Non-pigmented ciliary epithelial cell (primary cell): ENCODE measurements at places on chromosomes 3 and 15.

DNA sequence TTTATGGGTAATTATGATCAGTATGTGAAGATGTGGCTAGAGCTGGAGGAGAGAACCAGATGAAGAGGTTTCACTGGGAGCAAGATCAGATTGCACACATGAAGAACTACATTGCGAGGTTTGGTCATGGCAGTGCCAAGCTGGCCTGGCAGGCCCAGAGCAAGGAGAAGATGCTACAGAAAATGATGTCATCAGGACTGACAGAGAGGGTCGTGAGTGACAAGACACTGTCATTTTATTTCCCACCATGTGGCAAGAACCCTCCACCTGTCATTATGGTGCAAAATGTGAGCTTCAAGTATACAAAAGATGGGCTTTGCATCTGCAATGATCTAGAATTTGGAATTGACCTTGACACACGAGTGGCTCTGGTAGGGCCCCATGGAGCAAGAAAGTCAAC, 168.3 kb downstream of the C3orf38 start:
- DNase-seq: no peak

GRCh38 chr15:39788108-39788507, 5.5 kb upstream of the FSIP1 start:
- no peak for DNase-seq

- DNase-seq: no peak
Measured at GRCh38 chr15:43095708-43096347, 10.0 kb downstream of the UBR1 start.

GRCh38 chr15:39462691-39463090, 118.2 kb upstream of the THBS1 start:
- no peak for DNase-seq

DNA sequence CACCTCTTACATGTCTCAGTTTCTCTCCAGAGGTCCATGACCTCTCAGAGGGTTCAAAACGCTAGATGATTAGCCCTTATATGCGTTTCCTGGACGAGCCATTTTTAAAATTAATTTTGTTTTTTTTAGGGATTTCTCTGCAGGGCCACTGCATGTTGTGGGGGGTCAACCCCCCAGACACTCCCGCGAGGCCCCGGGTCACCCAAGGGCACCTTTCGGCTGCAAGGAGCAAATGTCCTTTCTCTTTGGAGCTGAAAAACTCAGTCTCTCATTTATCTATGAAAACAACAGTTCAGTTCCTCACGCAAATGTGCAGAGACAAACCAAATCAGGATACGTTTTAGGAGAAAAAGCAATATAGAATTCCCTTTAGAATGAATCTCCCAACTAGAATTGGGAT, 944.3 kb upstream of the SEMA6D start:
- no peak for DNase-seq

DNA sequence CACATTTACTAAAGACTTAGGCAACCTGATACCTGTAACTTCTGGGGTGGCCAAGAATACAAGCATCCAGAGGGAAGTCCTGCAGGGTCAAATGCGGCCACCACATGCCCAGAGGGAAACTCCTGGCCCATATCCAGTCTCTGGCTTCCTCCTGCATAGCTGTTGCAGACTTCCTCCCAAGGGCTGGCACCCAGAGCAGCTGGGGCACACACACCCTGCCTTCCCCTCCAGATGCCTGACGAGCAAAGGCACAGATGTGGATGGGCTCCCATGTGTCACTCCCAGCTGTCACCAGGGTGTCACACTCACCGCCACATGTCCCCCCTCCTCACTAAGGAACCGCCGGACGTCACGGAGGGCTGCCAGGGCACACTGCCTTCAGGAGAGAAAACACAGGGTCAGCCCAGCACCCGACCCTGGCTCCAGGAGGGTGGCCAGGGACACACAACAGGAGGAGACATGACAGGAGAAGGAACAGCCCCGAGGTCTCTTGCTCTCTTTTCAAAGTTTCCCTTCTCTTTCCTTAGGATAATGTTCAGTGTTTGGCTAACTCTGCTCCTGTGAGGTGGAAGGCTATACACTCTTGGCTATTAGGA, 13.2 kb downstream of the PFKFB4 start:
- no peak for DNase-seq

- DNase-seq: no peak
Measured at GRCh38 chr3:156158656-156159295, 38.4 kb downstream of the KCNAB1 start.

DNA sequence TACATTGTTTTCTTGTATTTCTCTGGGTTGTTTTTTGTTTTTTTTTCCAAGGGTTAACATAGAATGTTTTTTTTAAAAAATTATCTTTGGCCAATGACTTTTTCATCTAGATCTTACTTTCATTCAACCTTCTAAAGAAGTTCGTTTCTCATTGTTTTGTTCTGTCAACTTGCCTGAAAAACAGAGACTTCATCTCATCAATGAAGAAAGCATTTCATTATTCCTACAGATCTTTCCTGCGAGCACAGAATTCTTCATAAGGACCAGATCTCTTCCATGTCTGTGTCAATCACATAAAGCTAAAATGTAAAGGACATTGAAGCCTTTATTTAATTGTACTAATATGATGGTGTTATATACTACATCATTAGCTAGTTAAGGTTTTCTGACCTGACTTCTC, 9.7 kb upstream of the EIF3J start:
- no peak for DNase-seq

- DNase-seq: no peak
Measured at GRCh38 chr3:150255413-150255812, 152.7 kb upstream of the TSC22D2 start.

DNA sequence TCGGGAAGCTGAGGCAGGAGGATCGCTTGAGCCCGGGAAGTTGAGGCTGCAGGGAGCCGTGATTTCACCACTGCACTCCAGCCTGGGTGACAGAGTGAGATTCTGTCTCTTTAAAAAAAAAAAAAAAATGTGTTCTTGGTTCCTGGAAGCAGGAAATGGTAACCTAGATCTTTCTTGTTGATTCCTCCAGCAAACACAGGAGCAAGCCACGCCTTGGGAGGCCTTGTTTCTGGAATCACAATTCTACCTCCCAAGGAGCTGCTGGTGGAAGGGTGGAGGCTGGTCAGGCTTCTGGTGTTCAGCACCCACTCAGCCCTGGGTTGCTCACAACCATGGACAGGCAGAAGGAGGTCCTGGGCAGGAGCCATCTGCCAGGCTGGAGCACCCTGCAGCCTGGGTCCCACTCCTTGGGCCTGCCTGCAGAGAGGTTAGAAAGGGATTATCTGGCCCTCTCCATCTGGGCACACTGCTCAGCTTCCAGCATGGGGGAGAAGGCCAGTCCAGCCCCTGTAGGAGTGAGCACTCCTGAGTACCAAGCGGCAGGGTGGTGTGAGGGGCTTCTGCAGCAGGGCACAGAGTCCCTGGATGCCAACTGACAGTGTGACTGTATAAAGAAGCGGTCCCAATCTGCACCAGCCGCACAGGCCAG, 65.6 kb downstream of the ABTB1 start:
- no peak for DNase-seq

DNA sequence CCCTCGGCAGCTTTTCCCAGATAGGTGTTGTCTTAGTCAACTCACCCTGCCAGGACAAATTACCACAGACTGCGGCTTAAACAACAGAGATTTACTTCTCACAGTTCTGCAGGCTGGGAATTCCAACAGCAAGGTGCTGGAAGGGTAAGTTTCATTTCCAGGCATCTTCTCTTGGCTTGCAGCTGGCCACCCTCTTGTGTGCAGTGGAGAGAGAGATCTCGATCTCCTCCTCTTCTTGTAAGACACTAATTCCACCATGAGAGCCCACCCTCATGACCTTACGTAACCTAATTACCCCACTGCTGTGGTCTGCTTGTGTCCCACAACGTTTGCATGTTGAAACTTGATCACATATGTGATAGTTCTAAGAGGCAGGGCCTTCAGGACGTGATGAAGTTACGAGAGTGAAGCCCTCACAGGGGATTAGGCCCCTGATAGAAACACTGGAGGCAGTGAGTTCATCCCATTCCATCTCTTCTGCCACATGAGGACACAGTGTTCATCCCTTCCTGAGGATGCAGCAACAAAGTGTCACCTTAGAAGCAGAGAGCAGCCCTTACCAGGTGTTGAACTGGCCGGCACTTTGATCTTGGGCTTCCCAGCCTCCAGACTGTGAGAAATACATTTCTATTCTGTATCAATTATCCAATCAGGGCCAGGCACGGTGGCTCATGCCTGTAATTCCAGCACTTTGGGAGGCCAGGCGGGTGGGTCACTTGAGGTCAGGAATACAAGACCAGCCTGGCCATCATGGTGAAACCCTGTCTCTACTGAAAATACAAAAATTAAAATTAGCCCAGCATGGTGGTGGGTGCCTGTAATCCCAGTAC, 247.7 kb downstream of the PLCL2 start:
- no peak for DNase-seq

GRCh38 chr3:53554559-53555067, 60.2 kb downstream of the CACNA1D start:
- no peak for DNase-seq

GRCh38 chr15:29747837-29748417, 74.3 kb downstream of the TJP1 start:
- no peak for DNase-seq

GRCh38 chr3:175179055-175179454, 319.9 kb downstream of the NAALADL2 start:
- DNase-seq: no peak

- DNase-seq: no peak
Measured at GRCh38 chr15:101541501-101542292, 52.2 kb upstream of the PCSK6 start.

DNA sequence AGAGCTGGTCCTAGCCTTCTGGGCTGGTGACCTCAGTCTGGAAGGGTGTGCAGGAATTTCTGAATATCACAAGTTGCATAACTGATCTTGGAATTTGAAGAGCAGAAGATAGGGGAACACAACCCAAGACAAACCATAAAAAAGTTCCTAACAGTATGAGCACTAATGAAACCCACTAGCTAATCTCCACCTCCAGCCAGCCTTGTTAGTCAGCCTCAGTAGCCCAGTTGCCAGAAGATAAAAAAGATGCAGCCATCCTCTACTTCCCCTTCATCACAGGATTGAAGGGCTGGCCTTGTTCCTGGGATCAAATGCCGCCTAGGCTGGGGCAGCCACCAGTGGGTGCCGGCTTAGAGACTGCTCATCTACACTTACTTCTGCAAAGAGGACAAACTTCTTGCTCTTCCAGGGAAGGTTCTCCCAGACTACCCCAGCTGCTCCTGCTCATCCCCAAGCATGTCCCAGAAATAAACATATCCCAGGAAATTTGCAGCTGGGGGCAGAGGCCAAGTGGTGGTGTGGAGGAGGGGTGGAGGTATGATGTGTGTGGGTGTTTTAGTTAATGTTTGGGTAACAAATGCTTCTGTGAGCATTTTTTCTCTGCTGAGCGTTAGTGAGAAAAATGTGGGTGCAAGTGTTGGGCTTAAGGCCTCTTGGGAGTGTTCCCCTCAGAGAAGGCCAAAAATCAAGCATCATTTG, 9.2 kb upstream of the ITGA11 start:
- no peak for DNase-seq

- no peak for DNase-seq
Measured at GRCh38 chr3:158763421-158763820, 31.2 kb upstream of the RARRES1 start.

- no peak for DNase-seq
Measured at GRCh38 chr3:101042996-101043686, 49.9 kb upstream of the ABI3BP start.

DNA sequence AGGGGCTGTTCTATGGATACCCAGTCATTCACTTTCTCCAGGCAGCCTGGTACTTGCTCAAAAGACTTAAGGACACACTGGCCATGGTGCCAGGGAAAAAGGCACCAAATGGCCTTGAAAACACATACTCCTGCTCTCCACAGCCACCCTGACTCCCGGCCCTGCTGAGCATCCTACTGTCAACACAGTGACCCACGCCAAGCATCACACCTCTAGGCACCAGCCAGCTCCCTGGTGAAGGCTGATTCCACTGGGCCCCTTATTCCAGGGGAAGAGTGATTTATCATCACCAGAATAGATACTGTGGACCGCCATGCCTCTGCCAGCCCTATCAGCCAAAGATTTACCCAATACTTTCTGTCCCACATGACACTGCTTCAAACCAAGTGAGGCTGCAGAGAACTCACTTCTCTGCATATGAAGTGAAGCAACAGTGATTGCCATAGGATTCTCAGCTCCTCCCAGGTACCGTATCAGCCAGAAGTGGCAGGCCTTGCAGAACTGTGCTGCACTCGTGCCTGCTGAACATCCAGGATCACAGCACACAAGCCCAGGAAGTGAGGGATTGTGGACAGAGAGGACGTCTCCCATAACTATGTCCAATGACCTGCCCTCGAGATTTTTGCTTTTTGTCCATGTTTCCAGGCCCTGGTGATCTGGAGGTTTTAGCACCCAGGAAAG, 63.7 kb downstream of the WHAMM start:
- no peak for DNase-seq

GRCh38 chr3:154125378-154126030, 4.3 kb downstream of the ARHGEF26 start:
- DNase-seq: no peak

- no peak for DNase-seq
Measured at GRCh38 chr3:12230406-12230805, 58.5 kb upstream of the PPARG start.

- DNase-seq: no peak
Measured at GRCh38 chr3:30146978-30147377, 459.4 kb upstream of the TGFBR2 start.

DNA sequence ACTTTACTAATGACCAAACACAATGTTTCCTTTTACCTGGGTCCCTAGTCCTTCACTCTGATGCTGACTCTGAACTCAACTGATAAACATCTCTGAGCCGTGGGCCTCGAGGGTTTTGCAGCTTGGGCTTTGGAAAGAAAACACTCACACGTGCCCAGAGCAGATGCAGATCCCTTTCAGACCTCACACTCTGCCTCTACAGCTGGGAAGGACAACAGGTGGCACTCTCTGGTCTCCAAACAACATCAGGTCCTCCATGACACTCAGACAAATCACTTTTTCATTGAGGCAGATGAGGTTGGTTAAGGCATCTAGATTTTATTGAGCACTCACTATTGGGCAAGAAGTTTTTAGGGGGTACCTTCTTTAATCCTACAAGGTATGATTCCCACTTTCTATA, 64.7 kb upstream of the NTRK3 start:
- DNase-seq: no peak

DNA sequence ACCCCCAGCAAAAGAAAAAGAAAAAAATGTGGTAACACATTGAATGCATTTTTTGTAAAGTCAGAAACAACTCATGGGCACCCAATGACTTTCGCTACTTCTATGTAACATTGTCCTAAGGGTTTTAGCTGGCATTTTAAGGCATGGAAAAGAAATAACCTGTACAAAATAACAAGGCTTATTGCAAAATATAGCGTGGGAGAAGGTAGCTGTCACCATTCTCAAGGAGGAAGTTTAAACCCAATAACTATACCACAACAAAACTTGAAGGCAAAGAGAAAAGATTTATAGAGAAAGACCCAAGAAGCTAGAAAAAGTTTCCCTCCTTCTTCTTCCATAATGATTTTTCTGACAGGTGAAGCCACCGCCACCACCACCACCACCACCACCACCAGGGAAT, 55.7 kb upstream of the ACP3 start:
- DNase-seq: no peak

DNA sequence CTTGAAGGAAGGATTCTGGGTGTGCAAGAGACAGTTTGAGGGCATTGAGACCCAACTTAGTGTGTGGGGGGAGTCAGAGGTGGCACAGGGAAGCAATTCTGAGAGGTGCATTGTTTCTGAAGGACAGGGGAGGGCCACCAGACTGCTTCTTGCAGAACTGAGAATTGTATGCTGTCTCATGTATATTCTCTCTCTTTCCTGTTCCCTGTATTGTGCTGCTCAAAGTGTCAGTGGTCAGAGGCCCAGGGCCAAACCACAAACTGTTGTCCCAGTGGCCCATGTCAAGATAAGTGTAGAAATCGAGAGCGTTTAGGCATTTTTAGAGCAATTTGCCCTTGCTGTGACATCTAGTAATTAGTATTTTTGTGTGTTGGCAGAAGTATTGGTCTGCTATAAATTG, 567.1 kb downstream of the EDEM1 start:
- DNase-seq: no peak
